ENCODE measurements at places on chromosomes 2 and 18.

DNA sequence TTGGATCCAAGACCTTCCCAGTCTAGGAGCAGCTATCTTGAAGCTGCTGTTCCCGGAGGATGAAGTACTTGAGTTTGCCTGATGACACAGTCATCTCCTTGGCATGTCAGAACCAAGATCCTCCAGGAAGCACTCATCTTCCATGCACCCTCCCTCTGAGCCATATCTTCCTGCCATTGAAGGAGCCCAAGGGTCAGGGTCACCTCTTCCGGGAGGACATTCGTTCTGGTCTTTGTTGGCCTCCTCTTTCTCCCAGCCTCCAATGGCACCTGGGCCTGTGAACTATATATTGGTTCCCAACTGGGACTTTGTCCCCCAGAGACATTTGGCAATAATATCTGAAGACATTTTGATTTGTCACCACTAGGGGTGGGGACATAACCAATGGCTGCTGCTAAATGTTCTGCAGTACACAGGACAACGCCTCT is 4.2 kb upstream of the MYO7B start:
- DNase-seq, result no peak

DNA sequence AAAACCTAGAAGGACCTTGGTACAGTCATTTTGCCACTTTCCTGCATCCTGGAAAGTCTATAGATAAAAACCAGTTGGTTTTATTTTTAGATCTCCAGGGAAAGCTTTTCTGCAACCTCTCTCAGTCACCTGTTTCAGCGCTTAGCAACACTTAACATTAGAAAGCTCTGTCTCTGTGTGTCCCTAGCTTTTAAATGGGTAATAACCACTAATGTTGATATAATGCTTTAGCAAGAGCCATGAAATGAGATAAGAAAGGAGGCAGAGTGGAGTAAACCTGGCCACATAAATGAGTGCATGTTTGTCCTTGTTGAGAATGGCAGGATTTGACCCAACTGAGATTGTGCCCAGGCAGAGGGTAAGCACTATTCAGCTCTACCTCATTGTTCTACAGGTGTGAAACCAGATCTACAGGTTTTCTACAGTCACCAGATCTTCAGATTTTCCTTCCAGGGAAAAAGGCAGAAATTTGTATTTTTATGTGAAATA is 44.8 kb downstream of the MARCHF4 start:
- DNase-seq, result no peak

GRCh38 chr18:79199691-79200374 is 130.6 kb downstream of the ATP9B start:
- no peak for DNase-seq

GRCh38 chr2:216690853-216691741 is 4.3 kb downstream of the IGFBP5 start:
- DNase-seq, result peak; percentile 80

DNA sequence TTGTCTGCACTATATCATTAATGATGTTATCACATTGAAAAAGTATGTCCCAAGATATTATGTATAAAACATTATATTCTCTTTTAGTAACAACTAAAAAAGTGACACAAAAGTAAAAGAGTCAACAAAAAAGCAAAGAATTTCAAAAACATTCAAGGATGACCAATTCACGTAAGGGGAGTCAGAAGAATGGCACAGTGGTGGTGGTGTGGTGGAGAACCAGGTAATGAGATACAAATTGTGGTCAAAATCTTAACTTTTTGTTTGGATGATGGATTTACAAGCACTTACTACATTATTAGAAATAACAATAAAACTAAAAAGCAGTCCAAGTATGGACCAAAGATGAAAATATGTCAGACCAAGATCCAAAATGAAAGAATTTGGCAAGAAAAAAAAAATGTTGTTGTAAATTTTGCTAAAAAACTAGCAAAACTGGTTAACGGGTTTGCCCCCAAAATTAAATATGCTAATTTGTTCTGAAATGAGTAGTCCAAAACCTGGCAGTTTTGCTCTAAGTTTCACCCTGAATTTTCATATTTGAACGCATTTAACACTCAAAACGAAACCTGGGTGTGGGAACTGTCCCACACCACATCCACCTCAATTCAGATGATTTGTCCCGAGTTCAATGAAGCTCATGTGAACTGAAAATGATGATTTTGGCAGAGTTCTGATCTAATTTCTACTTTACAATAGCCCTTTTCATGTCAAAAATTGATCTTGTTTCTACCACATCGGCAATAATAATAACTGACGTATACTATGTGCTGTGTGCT is 135.8 kb downstream of the IKZF2 start:
- DNase-seq, result no peak

GRCh38 chr18:37402735-37403099 is 162.9 kb downstream of the CELF4 start:
- no peak for DNase-seq

DNA sequence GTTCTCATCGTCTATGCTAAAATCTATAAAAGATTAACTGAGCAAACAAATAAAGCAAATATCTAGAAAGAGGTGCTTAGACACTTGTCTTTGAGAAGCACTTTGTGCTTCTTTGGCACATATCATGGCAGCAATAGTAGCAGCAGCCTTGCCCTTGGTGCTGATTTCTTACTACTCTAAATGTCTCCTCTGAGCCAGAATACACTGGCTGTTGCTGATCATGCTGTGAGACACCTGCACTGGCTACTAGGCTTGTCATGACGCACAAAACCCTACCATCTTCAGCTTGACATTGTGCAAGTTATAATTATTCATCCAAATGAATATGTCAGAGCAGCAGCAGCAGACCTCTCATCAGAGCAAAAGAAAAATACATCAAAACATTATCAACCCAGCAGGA is 46.7 kb downstream of the FANCL start:
- no peak for DNase-seq

GRCh38 chr2:167692936-167693335 is 554.5 kb downstream of the STK39 start:
- DNase-seq, result no peak

DNA sequence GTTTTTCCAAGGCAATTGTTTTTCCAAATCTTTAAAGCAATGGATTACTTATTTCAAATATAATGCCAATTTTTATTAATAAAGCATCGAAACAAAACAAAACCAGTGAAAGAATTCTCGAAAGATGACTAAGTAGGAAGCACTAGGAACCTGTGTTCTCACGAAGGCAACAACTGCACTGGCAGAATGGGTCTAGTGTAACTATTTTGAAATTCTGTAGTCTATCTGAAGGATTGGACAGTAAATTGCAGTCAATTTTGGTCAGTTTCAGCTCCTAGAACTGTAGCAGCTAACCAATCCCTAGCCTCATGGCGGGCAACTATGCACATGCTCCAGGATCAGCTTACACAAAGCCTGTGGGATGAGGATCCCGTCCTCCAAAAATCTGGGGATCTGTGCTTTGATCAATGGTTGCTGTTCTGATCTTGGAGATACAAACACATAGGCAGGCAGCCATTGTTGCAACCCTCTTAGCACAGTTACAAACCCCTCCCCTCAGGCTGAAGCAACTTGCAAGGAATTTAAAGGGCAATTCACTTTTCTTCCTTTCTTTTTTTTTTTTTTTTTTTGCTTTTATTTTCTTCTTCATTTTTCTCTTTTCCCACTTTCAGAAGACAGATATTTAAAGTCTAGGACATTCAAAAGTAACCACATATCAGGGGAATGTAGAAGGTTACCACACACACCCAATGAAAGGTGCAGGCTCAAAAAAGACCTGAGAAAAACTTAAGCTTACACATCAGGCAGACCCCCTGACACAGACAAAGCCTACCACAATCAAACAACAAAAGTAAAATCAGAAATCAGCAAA is 147.6 kb downstream of the THADA start:
- DNase-seq, result no peak

DNA sequence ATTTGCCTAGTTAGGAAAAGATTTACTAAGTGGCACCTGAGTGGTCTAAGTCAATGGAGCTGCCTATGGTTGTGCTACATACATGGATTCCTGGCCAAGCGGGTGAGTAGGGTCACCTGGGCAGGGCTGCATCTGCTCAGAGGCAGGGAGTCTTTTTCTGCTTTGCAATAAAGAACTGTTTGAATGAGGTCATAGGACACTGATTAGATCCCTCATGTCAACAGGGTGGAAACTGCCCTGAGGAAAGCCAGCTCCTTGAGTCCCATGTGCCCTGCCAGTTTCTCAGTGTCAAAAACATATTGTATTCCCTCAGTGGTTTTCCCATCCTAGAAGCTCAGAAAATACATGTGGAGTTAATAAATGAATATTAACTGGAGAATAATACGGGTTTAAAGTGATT is 4.6 kb downstream of the LAMA3 start:
- DNase-seq, result no peak

DNA sequence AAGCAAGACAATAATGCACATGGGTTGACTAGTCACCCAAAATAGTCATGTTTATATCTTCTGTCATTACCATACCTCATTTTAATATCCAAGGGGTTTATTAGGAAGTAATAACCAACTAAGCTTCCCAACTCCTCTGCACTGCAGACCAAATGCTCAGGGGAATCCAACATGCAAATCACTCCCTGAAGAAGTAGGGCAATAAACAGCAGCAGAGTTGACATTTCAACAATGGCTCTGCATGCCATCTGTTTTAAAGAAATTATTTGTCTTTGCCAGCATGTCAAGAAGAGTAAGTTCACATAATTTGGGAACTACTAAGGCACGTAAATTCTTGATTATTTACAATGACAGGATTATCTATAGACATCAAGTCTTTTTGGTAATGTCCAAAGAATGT is 84.4 kb upstream of the LYPD1 start:
- DNase-seq, result no peak

DNA sequence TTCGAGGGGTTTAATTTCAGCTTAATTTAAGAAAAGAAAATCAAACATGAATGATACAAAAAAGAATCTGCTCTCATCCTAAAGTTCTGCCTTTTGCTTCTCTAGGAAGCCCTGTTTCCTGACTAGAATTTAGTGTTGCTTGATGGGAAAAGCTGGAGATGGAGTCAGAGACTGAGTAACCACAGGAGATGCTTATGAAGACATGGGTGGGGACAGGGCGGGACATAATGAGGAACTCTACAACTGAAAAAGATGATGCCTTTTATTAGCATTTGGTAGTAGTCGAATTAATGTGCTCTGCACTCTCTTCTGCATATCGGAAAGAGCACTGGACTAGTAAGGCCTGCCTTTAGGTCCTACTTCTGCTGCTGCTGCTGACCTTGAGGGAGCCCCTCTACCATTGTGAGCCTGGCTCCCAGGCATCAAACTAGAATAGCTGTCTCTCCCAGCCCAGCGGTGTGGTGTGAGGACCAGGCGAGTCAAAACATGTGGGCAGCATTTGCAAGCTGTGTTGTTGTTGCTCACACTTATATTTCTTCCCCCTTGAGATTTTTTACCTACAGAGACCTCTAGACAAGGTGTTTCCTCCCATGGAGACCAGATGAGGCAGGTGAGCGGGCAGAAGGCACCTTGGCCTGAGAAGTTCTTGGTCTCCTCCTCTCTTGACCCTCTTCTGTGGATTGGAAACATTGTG is 61.5 kb downstream of the INPP4A start:
- DNase-seq, result no peak

GRCh38 chr2:70988726-70989648 is 5.7 kb downstream of the TEX261 start:
- no peak for DNase-seq

DNA sequence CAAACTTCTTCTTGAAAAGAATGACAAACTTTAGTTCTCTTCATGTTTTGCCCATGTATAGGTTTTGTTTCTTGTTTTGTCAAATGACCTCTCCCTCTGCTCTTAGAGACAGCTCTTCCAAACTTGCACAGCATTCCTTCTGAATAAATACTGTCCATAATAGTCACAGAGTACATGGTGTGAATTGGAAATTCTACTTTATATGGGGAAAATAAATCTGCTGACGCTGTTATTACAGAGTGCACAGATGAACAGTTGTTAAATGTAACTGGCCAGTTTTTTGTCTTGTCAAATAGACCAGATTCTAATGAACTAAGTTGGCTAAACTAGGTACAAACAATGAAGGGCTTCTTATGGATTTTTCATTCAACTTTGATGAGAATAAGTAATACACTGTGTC is 115.8 kb upstream of the DTNA start:
- DNase-seq, result no peak

DNA sequence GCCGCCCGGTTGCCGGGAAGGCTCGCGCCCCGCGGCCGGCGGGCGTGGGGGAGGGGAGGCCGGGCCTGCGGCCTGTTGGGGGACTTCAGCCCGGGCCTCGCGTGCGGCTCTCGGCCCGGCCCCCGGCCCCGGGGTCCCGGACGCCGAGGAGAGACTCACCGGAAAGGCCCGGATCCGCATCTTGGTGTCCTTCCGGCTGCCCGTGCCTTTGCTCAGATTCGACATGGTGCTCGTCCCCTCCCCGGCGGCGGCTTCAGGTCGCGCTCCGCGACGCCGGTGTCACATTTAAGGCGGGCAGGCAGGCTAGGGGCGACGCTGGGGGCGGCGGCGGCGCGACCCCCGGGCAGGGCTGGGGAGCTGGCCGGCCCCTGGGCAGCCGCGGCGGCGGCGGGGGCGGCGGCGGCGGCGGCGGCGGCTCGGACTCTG is 365 bp downstream of the CUL3 start:
- peak; percentile 50 for DNase-seq

DNA sequence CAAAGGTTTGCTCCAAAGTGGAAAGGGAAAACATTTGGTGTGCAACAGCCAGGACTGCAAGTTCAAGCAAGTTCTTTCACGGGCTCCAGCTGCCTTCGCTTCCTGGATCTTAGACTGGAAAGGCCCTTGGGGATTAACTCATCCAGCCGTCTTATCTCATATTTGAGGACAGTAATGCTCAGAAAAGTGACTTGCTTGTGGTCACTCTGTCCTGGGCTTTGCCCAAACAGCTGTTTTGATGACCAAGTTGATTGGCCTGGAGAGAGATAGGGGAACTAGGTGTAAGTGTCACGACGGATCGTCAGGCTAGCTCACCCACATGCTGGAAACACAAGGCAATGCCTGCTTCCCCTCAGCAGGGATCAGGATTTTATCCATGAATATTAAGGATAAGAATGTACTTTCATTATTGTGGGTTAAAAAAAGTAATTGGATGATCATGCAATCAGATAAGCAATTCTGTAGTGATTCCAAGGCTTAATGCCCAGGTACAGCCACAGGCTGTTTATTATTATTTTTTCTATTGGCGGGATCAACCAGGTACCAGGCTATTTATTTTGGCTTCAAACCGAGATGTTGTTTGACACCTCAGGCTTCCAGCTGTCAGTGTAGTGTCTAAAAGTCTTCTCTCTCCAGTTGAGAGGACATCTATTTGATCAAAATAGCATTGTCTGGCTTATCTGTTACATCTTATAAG is 162.5 kb upstream of the EPAS1 start:
- DNase-seq, result no peak

GRCh38 chr2:168742258-168742932 is 60.0 kb upstream of the NOSTRIN start:
- DNase-seq, result no peak

DNA sequence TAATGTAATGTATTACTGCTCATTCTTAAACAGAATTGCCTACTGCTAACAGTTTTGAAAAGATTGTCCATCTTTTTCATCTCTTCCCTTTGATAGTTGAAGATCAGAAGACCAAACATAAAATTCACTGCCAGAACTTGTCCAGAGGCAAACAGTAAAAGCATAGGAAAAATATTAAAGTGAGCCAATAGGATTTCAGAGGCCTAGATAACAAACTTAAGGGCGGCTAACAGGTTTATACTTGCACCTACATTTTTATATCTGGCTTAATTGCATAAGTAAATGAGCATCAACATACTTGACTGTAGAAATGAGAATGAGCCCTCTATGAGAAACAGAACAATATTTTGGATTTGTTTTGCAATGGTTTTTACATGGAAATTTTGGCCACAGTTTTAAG is 30.3 kb downstream of the ZC3H15 start:
- no peak for DNase-seq
